Jurkat, Clone E6-1 (cell line): ENCODE measurements at places on chromosomes 16 and 17.

GRCh38 chr17:15963670-15964110, 18.8 kb downstream of the ADORA2B start:
- DNase-seq: no peak

DNA sequence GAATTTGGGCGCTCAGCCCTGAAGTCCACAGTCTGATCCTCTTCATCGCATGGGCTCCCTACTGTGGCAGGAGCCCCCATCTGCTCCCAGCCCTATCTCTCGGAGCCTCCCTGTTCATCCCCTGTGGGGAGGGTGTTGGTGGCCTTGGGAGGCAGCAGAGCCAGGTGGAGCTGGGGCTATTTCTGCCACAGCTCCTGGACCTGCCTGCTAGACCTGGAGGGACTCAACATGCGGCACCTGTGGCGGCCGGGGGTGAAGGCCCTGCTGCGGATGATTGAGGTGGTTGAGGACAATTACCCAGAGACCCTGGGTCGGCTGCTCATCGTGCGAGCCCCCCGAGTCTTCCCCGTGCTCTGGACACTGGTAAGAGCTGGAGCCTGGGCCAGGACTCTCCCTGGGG, 30.5 kb downstream of the NAGPA start:
- DNase-seq: no peak

GRCh38 chr17:77924757-77925336, 33.7 kb upstream of the TNRC6C start:
- DNase-seq: no peak

- DNase-seq: no peak
Observed at GRCh38 chr16:75640598-75640997, 6.9 kb downstream of the KARS1 start.

DNA sequence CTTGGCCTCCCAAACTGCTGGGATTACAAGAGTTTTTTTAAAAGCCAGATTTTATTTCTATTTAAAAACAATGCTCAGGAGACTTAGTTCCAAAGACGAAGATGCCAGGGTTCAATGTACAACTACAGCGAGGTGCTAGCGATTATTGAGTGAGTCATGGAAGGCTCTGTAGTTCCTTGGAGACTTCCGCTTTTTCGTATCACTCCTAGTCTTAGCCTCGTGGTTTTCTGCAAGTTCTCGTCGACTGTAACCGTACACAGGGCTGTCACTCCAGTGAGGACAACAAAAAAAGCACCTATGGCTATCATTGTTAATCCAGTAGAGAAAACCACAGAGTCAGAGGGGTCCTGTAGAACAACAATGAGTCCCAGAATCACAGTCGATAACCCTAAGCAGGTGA, 22.7 kb upstream of the ZC3H7A start:
- no peak for DNase-seq

DNA sequence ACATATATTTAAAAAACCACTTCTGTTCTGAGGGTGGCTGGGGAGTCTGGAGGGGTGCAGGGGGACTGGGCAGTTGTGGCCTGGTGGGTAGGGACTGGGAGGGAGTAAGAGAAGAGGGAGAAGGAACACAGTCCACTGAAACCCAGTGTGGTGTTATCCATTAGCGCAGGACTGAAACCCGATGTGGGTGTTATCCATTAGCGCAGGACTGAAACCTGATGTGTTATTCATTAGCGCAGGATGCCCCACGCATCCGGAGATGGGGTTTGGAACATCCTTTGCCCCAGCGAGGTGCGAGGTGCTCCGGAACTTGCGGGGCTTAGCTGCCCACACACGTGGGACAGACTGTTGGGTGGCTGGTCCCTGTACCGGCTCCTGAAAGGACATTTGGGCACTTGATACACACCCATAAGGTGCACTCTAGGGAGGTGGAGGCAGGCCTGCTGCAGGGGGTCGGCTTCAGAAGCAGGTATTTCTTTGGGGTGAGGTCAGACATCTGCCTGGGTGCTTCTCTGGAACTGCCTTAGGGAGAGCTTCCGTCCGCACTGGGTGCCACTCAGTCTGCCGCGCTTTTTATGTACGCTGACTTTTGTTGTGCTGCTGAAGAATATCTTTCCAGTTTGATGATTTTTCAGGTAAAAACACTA, 20.3 kb upstream of the FASN start:
- no peak for DNase-seq

- DNase-seq: no peak
Observed at GRCh38 chr16:86812363-86812970, 234.1 kb downstream of the FOXL1 start.

DNA sequence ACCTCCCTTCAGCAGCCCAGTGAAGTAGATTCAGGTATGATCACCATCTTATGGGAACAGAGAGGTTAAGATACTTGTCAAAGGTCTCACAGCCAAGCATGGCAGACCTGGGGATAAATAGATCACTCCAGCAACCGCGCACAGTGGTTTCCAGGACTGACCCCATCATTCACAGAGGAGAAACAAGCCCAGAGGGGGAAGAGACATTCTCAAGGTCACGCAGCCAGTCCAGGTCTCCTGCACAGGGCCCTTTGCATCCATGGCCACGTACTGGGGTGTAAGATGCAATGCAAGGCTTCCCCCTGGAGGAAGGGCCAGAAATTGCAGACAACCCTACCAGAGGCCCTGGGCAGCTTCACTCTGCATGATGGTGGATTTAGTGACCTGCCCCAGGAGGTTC, 19.9 kb downstream of the TLE7 start:
- no peak for DNase-seq

DNA sequence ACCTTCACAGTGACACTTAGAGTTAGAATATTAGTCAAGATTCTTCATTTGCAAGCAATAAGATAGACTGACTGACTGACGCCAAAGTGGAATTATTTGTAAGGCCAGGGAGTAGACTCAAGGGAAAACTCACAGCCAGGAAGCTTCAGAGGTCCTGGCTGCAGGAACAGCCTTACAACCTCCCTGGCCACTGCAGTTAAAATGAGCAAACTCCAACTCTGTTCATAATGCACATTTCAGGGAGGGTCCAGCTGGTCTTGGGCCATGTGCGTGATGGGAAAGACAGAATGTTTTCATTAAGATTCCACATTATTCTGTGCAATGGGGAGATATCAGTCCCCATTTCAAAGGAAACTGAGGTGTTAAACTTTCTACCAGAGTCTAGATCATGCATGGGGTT, 9.9 kb downstream of the CAPNS2 start:
- DNase-seq: no peak

DNA sequence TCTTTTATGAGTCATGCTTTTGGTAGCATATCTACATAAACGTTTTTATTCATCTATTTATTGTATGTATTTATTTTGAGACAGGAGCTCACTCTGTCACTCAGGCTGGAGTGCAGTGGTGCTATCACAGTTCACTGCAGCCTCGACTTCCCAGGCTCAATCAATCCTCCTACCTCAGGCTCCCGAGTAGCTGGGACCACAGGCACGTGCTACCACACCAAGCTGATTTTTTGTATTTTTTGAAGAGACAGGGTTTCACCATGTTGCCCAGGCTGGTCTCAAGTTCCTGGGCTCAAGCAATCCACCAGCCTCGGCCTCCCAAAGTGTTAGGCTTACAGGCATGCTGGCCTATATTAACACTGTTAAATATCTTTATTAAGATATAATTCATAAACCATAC, 20.4 kb upstream of the IL4R start:
- no peak for DNase-seq

DNA sequence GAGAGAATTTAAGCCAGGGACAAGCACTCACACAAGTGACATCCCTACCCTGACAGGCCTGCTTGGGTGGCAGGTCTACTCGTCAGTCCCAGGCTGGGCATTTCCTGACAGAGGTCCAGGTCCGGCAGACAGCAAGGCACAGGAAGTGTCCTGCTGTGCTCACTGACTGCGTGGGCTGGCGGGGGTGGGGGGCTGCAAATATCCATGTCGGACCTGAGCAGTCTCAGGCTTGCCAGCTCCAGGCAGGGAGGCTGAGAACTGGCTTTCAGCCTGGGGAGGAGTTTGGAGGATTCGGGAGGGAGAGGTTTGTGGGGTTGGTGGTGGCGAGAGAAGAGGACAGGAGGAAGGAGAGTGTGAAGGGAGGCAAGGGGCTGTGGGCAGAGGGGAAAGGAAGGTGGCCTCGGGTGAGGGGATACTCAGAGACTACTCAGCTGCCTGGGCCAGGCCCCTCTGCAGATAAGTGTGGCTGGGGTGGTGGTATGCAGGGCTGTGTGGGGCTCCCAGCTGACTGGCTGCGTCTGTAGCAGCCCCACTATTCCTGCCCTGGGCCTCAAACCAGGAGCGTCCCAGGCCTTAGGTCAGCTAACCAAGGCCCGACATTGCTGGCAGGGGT, 7.8 kb downstream of the HIC1 start:
- DNase-seq: no peak

DNA sequence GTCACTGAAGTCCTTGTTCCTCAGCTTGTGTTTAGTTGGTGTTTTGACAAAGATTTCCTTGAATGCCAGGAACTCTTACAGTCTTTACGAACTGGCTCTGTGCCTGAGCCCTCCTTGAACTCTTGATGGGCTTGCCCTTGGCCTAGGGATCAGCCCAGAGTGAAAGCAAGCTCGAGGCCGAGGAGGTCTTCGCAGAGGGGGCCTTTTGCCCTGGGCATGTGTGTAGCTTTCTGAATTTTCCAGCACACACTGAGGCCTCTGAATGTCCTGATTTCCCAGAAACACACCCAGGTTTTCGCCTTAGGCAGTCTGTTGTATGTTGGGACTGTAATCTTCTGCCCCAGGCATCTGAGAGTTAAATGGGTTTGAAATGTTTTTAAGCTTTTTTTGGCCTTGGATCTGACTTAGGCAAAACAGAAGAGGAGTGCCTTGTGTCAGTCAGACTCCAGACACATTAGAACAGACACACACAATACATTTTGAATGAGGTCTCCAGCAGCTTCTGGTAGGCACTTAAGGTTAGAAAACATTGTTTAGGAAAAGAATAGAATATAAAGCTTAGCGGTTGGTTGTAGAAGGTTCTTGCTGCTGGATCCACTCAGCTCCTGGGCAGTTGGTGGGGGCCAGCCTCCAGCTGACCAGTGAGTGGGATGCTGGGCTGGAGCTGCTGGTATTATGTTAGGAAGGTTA, 17.1 kb downstream of the FOXK2 start:
- no peak for DNase-seq

DNA sequence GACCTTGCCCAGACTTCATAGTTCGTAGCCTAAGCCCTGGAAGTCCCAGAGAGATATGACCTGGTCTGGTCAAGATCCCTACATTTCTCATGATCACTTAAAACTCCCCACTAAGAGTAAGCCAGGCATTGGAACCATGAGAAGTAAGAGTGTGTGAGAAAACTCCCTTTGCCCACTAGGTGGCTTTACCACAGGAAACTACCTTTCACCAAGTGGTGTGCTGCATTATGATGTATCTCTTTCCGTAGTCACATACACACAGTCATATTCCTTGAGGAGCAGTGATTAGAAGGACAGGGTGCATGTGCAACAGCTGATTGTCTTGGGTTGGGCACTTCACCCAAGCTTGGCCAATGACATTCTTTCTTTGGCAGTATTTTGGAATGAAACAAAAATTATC, 639.3 kb downstream of the KCNJ2 start:
- peak; percentile 40 for DNase-seq

DNA sequence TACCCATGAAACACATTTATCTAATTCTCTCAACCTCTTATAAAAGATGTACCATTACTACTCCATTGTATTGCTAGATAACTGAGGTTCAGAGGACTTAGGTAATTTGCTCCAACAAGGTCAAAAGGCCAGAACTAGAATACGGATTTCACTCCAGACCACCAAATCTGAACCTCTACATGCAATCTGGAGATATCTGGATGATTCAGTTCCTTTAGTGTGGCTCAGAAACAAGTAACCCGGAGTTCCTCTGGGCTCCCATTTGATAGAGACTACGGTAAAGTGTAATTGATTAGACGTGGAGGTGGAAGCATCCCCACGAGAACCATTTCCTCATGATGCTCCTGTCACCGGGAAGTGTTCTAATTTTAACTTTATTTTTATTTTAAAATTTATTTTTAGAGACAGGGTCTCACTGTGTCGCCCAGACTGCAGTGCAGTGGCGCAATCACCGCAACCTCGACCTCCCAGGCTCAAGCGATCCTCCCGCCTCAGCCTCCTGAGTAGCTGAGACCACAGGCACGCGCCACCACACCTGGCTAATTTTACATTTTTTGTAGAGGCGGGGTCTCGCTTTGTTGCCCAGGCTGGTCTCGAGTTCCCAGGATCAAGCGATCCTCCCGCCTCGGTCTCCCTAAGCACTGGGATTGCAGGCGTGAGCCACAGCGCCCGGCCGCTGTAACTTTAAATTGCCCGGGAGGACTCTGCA, 608 bp upstream of the COX10 start:
- DNase-seq: no peak

GRCh38 chr17:72101526-72101925, 19.3 kb upstream of the SOX9 start:
- no peak for DNase-seq

- DNase-seq: no peak
Observed at GRCh38 chr17:80453126-80453997, 23.0 kb downstream of the NPTX1 start.

DNA sequence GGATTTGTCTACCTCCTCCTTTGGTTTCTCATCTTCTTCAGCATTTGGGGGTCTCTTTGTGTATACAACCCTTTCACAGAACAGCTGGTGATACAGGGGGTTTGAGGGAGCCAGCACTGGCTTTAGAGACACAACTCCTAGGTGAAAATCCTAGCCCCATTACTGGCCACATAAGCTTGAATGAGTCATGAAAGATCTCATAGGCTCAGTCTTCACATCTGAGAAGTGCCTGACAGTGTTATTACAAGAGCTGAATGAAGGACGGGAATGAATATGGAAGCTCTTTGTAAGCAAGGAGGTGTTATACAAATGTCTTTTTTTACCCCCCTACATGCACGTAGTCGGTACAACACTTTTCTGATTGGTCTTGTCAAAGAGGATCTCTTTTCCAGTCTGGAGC, 1.7 kb upstream of the B4GALNT2 start:
- no peak for DNase-seq

GRCh38 chr17:63649813-63650212, 27.6 kb downstream of the MAP3K3 start:
- peak; percentile 11 for DNase-seq

GRCh38 chr16:49575346-49576172, 202.0 kb downstream of the C16orf78 start:
- DNase-seq: no peak

- DNase-seq: no peak
Observed at GRCh38 chr17:59762049-59762823, 54.8 kb downstream of the VMP1 start.

DNA sequence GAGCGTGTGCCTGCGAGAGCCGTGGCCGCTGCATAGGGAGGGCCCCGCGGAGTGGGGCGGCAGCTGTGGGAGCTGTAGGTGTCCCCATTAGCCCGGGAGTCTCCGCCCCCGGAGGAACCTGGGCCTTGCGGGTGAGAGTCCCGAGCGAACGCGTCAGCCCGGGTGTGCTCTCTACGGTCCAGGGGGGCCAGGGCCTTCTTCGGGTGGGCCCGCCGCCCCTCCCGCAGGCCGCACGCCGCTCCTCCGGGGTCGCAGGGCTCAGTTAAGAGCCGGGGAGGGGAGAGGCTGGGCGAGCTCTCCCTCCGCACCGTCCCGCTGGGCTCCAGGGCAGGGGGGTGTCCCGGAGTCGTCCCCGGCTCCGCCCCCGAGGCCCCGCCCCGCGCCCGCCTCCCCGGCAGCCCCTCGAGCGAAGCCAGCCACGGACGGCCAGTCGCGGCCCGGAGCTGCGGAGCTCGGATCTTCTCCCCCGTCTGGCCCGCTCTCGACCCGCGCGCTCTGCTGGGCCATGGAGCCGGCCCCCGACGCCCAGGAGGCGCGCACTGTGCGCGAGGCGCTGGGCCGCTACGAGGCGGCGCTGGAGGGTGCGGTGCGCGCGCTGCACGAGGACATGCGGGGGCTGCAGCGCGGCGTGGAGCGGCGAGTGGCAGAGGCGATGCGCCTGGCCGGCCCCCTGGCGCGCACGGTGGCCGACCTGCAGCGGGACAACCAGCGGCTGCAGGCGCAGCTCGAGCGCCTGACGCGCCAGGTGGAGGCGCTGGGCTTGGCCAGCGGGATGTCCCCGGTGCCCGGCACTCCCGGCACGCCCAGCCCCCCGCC, at the start of gene SMTNL2:
Gene SMTNL2, plus strand, starts transcription at position 429 of the 816 bp plus-strand sequence. Its CDS starts 77 bp downstream, at position 506.
- no peak for DNase-seq
